Lower leg skin (tissue), 4 donors: ENCODE measurements at places on chromosomes 11 and 22. TPM values are rescaled to one million over a fixed set of nuclear protein-coding genes. Genes with fewer than 3 reads are reported as not detected.
A peak's percentile ranks its signal among the peaks of the same experiment; 100 is the strongest.

Gene PAAF1
- 15.5 TPM for total RNA-seq

Gene SLC22A9
- total RNA-seq: not detected

Gene HEPN1
- not detected for total RNA-seq

Gene ZFTA
- 9.8 TPM for total RNA-seq

Gene OR10D3
- not detected for total RNA-seq

Gene OR2AG1
- total RNA-seq: not detected

Gene TMEM25
- 22.8 TPM for total RNA-seq

Gene NUDT8
- 42.1 TPM for total RNA-seq

Gene SH3BP1
- total RNA-seq: 29.1 TPM

GRCh38 chr22:35541254-35541748 is 670 bp downstream of the RASD2 start:
- no peak for DNase-seq

DNA sequence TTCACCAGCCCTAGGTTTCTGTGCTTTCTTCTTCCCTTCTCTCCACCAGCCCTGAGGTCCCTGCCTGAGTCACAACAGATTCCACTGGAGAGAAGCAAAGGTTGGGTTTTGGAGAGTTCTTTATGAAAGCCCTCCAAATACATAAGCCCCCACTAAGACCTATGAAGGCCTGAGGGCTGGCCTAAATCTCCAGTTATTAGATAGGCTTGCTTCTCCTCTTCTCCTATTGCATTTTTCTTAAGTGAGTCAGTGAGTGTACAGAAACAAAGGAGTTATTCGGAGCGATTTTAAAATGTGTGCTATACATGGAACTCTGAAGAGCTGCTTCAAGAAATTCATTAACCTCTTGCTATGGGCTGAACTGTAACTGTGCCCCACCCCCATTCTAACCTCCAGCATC is 1057.3 kb downstream of the OPCML start:
- DNase-seq: no peak

GRCh38 chr11:71335371-71335770 is 83.0 kb upstream of the SHANK2 start:
- DNase-seq: no peak

GRCh38 chr11:93939084-93939760 is 81.9 kb upstream of the HEPHL1 start:
- no peak for DNase-seq

- peak; percentile 5 for DNase-seq
Measured at GRCh38 chr22:21450858-21451353, 16.3 kb upstream of the TMEM191C start.

GRCh38 chr11:64100360-64100759 is 64.6 kb downstream of the FLRT1 start:
- no peak for DNase-seq

- no peak for DNase-seq
Measured at GRCh38 chr11:79050786-79051185, 390.0 kb downstream of the TENM4 start.

- DNase-seq: no peak
Measured at GRCh38 chr11:14373941-14374646, 15.1 kb upstream of the RRAS2 start.

DNA sequence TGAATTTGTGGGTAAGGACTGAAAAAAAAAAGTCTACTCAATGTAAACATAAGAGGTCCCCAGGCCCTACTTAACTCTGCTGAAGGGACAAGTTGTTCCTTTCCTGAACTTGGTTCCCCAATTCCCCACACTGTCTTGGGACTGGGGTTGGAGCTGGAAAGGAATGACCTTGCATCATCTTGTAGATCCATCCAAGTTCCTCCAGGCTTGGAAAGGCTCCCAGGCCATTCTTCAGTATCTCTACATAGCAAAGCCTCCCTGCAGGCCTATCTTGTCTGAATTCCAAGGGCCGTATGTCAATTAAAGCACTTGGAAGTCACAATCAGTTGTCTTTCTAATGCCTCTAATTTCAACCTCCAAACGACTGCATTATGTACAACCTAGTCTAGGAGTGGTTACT is 361.2 kb downstream of the TMEM135 start:
- peak; percentile 79 for DNase-seq

- DNase-seq: no peak
Measured at GRCh38 chr22:21044931-21045584, 688 bp upstream of the LRRC74B start.

DNA sequence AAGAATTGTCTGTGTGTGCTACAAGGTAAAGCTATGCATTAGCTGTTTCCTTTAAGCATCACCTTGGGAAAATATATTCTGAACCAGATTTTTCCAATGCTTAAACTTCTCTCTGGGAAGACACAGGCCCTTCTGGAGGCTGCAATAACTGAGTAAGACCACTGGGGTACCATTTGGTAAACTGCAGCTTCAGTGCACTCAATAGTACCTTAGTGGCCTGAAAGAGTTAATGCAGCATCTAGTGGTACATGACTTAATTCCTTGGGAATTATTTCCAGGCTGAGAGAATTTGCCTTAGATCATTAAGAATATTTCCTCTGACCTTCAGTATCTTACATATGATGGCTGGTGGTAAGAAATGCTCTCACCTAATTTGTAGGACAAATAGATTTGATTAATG is 727.4 kb downstream of the DLG2 start:
- DNase-seq: no peak

- peak; percentile 68 for DNase-seq
Measured at GRCh38 chr11:78220218-78221157, 31.8 kb downstream of the USP35 start.

DNA sequence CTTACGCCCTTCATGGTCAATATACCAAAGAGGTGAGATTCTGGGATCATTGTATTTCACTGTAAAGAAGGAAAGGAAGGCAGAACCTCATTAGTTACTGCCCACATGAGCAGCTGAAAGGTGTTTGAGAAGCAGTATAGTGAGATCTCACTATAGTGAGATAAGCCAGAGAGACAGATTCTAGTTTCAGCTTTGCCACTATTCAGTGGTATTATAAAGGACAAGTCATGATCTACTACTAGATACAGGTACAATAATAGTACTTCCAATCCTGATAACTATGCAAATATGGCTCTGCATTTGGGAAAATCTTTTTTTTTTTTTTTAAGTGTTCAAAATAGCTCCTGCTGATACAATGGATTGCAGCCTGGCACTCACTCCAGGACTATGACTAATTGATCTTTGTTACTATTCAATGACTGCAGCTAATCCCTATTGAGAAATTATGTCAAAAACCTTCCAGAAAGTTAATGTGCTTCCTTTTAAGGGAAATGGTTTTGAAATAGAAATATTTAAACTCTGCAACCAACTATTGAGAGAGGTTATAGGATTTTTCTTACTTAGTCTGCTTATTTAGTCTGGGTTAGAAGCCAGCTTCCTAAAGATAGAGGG is 8.3 kb upstream of the DLAT start:
- DNase-seq: no peak

DNA sequence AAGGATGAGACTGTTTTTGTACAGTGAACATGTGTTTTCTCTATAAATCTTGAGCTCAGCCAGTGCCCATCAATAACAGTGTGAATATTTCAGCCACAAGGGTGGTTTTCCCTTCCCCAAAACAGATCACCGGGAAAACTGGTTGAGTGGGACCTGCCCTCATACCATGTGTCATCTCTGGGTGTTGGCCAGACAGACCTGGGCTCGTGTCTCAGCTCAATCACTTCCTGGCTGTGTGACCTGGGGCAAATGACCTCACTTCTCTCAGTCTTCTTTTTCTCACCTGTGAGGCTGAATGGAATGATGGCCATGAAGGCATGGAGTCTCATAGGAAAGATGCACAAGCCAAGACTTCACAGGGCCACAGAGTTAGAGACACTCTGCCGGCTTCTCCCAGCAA is 74.7 kb downstream of the COMMD9 start:
- DNase-seq: peak; percentile 49

DNA sequence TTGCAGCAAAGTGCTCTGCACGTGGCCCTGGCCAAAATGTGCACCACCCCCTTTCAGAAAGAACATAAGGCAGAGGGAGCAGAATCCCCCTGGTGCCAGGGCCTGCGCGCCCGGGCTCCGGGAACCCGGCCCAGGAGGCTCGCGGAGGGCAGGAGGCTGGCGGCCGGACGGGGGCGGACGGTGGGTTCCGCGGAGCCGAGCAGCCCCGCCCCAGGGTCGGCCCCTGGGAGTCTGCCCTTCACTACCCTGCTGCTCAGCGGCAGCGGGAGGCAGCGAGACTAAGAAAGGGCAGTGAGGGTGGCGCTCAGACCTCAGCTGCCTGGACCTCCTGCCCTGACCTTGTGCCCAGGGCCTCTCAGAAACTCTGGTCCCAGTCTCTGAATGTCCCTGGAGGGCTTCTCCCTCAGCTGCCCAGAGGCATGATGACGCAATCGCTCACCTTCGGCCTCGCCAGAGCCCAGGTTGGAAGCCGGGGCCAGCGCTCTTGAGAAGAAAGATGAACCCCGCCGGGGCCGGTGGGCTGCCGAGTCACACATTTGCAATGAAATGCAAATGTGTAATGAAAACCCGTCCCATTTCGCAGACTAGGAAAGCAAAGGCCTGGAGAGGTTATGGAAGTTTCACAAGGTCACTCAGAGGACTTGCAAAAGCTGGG is 1.1 kb upstream of the CLMP start:
- DNase-seq: peak; percentile 67

- DNase-seq: no peak
Measured at GRCh38 chr11:10021563-10021962, 272.5 kb downstream of the SBF2 start.

DNA sequence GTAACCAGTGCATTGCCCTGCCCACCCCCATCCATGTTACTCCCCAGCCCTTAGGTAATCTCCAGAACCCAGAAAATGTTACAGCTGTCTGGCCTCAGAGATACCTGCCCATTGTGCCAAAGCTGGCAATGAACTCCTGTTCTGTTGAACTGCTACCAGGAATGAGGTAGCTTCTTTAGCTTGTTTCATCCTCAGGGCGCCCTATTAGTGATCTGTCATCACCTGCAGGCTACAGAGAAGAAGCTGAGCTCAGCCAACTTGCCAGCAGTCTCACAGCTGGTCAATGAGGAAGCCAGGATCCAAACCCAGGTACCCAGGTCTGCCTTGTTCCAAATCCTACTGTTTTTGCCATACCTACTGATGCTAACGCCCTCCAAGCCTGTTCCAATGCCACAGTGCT is 88.7 kb downstream of the GALNT18 start:
- DNase-seq: no peak

DNA sequence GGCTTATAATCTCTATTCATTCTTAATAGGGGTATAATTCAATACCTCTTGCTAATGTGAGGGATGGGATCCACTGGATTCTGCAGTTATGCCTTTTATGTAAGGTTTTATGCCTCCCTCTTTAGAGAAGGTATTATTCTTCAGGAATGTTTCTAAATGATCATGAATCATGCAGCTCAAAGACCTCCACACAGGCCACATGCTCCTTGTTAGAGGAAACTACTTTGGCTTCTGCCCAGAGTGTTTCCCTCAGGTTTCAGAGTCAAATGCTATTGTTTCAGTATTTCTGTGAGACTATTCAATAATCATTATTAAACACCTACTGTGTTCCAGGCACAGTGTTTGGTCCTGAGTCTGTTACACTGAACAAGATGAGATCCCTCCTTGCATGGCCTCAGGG is 115.9 kb downstream of the RAB38 start:
- DNase-seq: no peak

DNA sequence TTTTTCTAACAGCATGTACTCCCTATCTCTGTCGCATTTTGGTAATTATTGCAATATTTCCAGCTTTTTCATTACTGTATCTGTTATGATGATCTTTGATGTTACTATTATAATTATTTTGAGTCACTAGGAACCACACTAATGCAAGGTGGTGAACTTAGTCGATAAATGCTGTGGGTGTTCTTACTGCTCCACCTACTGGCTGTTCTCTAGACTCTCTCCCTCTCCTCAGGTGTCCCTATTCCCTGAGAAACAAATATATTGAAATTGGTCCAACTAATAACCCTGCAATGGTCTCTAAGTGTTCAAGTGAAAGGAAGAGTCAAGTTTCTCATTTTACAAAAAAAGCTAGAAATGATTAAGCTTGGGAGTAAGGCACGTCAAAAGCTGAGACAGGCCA is 10.5 kb downstream of the ARL14EP start:
- no peak for DNase-seq

DNA sequence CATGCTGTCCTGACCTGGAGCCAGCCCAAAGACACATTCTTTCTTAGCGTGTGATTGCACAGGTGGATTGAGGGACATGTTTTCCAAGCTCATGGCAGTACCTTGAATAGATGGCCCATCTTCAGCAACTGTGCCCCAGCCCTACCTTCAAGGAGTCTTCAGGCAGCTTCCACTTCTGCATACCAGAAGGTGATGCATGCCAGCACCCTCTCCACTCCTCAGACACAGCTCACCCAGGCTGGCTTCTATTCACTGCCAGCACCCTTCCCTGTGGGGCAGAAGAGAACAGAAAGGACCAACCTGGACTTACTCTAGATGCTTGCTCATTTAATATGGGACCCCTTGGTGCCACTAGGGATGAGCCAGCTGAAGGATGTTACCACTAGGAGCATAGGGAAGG is 466.4 kb upstream of the ISX start:
- no peak for DNase-seq

- no peak for DNase-seq
Measured at GRCh38 chr11:107478922-107479321, 21.3 kb upstream of the CWF19L2 start.

DNA sequence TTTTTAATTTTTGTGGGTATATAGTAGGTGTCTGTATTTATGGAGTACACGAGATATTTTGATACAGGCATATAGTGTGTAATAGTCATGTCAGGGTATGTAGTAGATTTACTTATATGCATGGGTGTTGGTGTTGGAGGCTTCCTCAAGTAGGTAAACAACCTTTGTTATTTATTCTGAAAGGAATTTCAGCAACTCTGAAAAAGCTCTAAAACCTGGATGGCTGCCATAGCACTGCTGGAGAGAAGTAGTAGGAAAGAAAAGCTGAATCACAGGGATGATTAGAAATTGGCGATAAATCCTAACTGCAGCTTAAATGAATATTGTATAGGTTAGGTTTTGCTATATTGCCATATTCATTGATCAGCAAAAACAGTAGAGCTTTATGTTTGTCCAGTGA is 44.4 kb upstream of the ST14 start:
- no peak for DNase-seq

DNA sequence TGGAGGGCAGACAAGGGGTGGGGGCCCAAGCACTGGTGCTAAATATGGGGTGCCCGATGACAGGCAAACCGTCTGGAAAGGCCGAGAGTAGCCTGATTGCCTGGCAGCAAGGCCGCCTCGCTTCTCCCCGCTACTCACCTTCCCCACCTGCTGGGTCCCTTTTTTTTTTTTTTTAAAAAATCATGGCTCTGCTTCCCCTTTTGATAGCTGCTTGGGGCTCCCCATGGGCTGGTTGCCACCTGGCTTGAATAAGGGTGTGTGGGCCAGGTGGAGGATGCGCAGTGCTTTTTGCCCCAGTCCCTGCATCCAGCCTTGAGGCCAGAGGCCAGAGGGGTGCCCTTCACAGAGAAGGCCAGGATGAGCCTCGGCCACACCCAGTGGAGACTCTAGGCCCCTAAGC is 112.0 kb downstream of the ST3GAL4 start:
- no peak for DNase-seq

- DNase-seq: no peak
Measured at GRCh38 chr11:98979205-98979604, 41.5 kb upstream of the CNTN5 start.

GRCh38 chr11:68469122-68469521 is 8.6 kb downstream of the PPP6R3 start:
- DNase-seq: no peak

- DNase-seq: no peak
Measured at GRCh38 chr11:93984936-93985335, 36.2 kb upstream of the HEPHL1 start.
